Right cardiac atrium (tissue), 5 donors: ENCODE measurements at places on chromosomes 1 and 21. TPM values are rescaled to one million over a fixed set of nuclear protein-coding genes. Genes with fewer than 3 reads are reported as not detected.
A peak's percentile ranks its signal among the peaks of the same experiment; 100 is the strongest.

The HS2ST1 gene
- 11.8 TPM for total RNA-seq

The MTARC1 gene
- 10.9 TPM for total RNA-seq

The KCNC4 gene
- 8.5 TPM for total RNA-seq

The LCE1B gene
- not detected for total RNA-seq

The SPOCD1 gene
- 0.17 TPM for total RNA-seq

The FCRL4 gene
- total RNA-seq, result not detected

The AADACL3 gene
- not detected for total RNA-seq

The FCGR3B gene
- total RNA-seq, result 4.1 TPM

The DENND2C gene
- total RNA-seq, result 3.0 TPM

The GUCA2A gene
- not detected for total RNA-seq

The GBP6 gene
- not detected for total RNA-seq

The MRPL39 gene
- total RNA-seq, result 32.8 TPM

GRCh38 chr1:10257851-10258250 is 47.5 kb downstream of the KIF1B start:
- no peak for DNase-seq

DNA sequence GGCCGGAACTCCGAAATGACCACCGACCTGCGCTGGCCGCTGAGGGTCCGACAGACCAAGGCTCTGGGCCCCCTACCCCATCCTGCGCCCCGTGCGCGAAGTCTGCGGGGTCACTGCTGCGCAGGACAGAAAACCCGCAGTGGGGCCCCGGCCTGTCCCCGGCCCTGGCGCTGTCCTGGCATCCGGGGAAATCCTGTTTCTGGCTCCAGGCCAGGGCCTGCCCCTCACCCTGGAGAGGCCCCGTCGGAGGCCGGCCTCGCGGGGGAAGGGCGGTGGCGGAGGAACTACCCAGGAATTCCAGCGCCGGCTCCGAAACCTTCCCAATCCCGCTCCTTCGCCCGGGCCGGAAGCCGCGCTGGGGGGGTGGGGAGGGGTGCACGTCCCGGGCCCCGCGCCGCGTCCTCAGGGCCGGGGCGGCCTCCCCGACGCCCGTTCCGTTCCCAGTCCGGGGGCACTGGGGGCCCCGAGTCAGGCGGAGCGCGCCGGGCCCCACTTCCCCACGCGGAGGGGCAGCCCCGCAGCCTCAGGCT is 77.0 kb downstream of the MORN1 start:
- peak; percentile 80 for DNase-seq

- no peak for DNase-seq
These were observed 14.6 kb downstream of the EXOC8 start for GRCh38 chr1:231322880-231323530.

DNA sequence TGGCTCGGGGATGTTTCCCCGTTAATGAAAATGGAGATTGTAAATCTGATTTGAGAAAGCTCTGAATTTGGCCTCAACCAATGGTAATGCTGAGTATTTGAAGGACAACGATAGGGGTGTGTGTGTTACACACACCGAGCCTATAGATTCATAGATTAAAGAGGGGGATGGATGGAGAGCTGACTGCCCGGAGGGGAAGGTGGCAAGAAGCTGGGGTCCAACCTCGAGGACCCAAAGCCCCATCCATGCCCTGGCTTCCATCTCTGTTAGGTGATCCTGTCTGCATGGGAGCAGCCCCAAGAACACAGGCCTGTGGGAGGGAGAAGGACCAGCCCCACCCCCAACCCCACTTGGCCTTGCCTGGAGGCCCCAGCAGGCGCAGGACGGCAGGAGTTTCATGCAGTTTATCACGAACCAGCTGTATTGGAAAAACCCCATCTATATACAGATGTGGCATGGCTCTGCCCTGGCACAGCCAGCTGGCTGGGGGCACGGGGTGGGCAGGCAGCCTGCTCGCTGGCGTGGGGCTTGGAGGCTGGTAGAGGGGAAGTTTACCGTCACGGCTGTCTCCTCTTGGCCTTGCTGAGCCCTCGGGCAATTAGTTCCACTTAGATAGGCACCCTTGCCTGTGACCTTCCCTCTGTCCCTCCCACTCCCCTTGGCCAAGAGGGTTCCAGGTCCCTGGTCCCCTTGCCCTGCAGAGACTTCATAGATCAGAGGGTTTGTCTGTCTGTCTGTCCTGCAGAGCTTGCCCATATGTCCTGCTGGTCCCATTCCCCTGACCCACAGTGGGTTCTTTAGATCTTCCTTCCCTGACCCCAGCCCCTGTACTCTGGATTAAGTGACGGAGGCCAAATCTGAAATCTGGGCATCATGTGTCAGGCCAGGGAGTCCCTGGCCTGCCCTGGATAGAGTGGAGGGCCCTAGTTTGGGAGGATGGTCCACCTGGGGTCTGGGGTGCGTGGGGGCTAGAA is 3.0 kb downstream of the HSPB7 start:
- peak; percentile 81 for DNase-seq

- DNase-seq, result no peak
These were observed 30.9 kb downstream of the SMIM12 start for GRCh38 chr1:34828611-34829010.

- DNase-seq, result peak; percentile 67
These were observed 150.1 kb downstream of the CDC7 start for GRCh38 chr1:91650764-91651163.

DNA sequence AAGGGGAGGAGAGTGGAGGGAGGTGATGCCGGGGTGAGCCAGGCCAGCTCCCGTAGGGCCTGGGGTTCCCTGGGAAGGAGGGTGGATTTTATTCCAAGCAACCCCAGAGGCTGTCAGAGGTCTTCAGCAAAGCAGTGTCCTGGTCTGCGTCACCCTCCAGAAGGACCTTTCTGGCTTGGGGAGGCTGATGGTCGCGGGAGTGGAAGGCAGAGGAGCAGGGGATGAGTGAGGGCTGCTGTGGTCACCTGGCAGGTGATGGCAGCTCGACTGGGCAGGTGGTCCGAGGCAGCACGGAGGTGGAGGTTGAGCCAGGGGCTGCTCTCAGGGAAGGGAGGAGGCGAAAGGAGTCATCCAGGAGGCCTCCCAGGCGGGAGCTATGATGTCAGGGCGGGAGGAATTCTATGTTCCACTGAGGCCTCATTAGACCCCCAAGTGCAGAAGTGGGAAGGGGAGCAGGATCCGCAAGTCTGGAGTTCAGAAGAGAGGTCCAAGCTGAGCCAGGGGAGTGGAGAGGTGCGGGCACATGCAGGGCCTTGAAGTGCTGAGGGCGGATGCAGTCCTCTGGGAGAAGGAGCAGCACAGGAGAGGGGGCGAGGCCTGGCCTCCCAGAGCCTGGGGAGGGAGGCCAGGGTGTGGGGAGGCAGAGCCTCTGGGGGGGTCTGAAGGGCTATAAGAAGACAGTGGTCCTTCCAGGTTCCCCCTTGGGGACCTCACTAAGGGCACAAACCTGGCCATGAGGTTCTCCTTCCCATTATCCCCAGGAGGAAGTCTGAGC is 33.3 kb downstream of the BMP8A start:
- DNase-seq, result no peak

DNA sequence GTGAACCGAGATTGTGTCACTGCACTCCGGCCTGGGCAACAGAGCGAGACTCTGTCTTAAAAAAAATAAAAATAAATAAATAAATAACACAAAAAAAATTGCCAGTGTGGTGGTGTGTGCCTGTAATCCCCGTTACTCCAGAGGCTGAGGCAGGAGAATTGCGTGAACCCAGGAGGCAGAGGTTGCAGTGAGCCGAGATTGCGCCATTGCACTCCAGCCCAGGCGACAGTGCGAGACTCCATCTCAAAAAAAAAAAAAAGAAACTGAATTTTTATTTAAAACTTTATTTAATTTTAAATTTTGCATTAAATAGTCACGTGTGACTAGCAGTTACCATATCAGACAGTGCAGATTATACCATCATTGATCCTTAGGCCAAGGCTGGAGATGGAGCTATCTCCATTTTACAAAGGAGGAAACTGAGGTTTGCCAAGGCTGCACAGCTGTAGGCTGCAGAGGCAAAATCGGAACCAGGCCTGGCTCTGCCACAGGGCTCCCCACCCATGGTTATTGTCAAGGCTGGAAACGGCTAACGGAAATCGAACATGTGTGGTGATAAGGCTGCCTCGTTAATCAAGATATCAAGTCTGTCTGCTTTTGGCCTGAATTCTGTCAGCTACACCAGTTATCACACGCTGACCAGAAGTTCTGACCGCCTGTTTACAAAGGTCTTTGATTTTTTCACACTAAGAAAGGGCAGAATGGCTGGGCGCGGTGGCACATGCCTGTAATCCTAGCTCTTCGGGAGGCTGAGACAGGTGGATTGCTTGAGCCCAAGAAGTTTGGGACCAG is 20.5 kb downstream of the HSPG2 start:
- no peak for DNase-seq

DNA sequence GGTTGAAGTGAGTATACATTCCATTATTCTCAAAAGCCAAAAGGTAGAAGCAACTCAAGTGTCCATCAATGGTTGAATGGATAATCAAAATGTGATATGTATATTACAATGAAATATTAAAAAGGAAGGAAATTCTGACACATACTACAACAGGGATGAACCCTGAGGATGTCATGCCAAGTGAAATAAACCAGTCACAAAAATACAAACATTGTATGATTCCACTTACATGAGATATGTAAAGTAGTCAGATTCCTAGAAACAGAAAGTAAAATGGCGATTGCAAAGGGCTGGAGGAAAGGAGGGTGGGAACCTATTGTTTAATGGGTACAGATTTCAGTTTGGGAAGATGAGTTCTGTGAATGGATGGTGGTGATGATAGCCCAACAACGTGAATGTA is 5.8 kb downstream of the SLC44A3 start:
- DNase-seq, result no peak

- DNase-seq, result peak; percentile 93
These were observed 76.7 kb downstream of the ARHGEF16 start for GRCh38 chr1:3530926-3531818.

GRCh38 chr1:15833842-15834405 is 13.6 kb upstream of the SPEN start:
- no peak for DNase-seq

- peak; percentile 75 for DNase-seq
These were observed at the start of gene TMEM51 for GRCh38 chr1:15153184-15153841. Gene TMEM51 (plus strand): TSS chr1:15153747. CDS start chr1:15215088, 61,341 bp downstream.

- no peak for DNase-seq
These were observed 50.4 kb upstream of the NRDC start for GRCh38 chr1:51928896-51929295.

- DNase-seq, result no peak
These were observed 405.0 kb upstream of the POU3F1 start for GRCh38 chr1:38451541-38451993.

GRCh38 chr1:222546091-222546490 is 1.8 kb downstream of the HHIPL2 start:
- no peak for DNase-seq

- no peak for DNase-seq
These were observed 1.1 kb downstream of the TMPRSS2 start for GRCh38 chr21:41506611-41507520.

GRCh38 chr1:18948913-18949685 is 7.4 kb downstream of the IFFO2 start:
- DNase-seq, result peak; percentile 88

DNA sequence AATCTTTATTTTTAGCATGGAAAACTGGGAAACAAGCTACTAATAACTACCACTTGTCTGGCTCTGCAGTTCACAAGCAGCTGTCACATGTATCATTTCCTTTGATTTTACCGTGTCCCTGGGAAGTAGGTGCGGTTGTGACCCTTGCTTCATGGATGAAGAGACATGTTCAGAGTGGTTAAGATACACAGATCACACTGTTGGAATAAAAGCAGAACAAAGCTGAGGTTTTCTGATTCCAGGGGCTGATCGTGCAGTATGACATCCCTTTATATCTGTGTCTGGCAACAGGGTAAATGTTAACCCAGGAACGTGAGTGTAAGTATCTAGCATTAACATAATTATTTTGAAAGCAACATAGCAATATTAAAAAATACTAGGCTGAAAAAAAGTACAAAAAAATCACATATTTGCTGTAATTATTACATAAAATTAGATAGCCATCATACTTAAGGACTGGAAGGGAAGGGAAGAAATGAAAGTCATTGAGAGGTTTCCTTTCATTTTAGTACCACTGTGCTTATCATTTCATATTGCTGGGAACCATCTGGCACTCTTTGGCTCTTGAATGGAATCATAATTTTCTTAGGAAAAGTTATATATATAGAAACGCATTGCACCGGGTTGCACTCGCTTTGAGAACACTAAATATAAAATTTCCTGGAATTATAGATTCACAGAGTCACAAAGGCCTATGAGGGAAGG is 62.8 kb upstream of the PAXBP1 start:
- no peak for DNase-seq

DNA sequence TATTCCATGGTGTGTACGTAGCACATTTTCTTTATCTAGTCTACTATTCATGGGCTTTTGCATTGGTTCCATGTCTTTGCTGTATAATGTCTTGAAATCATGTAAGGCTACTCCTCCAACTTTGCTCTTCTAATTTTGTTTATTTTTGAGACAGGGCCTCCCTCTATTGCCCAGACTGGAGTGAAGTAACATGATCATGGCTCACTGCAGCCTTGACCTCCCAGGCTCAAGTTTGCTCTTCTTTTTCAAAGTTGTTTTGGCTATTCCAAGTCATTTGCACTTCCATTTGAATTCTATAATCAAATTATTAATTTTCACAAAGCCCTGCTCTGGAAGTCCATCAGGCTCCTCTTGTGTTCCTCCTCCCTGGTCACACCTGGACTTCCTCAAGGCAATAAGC is 90.2 kb upstream of the SGIP1 start:
- no peak for DNase-seq

DNA sequence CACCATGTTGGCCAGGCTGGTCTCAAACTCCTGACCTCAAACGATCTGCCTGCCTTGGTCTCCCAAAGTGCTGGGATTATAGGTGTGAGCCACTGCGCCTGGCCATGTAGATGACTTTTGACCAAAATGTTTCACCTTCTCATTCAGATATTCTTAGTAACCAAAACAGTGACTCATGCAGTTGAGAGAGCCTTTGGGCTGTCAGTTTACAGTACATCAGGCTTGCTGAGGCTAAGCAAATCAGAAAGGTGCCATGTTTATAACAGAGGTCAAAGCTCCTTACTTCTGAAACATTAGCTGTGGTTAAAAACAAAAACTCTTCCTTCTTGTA is 21.0 kb downstream of the CNIH4 start:
- no peak for DNase-seq

DNA sequence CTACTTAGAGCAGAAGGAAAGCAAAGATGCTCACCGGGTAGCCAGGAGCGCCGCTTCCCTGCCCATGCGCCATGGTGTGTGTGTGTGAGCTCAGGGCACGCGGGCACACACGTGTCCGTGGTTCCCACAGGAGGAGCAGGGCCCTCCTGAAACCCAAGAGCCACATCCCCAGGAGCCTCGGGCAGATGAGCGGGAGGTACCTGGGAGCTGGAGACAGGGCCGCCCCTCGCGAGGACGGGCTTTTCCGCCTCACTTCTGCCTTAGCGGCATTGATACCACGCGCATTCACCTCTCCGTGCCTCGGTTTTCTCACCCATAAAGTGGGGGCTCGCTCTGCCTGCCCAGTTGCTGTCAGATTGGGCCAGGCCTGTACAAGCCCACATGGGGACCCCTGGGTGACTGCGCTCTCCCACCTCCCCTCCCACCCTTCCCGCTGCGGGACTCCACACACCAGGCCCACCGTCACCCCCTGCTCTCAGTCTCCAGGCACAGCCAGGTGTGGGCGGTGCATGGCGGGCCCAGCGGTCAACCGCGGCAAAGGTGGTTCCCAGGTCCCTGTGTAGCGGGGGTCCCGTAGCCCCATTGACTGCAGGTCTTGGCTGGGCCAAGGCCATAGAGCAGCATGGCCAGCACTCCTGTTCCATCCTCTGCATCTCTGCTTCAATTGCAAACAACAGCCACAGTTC is 66.3 kb downstream of the SIK1 start:
- DNase-seq, result peak; percentile 14

- peak; percentile 50 for DNase-seq
These were observed 161.6 kb upstream of the PTBP2 start for GRCh38 chr1:96559707-96560596.

GRCh38 chr1:200588698-200589097 is 31.9 kb downstream of the KIF14 start:
- no peak for DNase-seq

- DNase-seq, result no peak
These were observed 136.3 kb downstream of the DUSP10 start for GRCh38 chr1:221605569-221605968.
